Activated CD4-positive, alpha-beta T cell treated with anti-CD3 and anti-CD28 coated beads, Interleukin-10, Interleukin-2, amounts not matched to agents 100 ng/mL and 50 ng/mL, durations not matched to agents 16 hours and 8 hours (primary cell): ENCODE measurements at places on chromosomes 2 and 18.
A peak's percentile ranks its signal among the peaks of the same experiment; 100 is the strongest.

- no peak for DNase-seq
These were observed 28.4 kb downstream of the NFATC1 start for GRCh38 chr18:79424008-79424565.

DNA sequence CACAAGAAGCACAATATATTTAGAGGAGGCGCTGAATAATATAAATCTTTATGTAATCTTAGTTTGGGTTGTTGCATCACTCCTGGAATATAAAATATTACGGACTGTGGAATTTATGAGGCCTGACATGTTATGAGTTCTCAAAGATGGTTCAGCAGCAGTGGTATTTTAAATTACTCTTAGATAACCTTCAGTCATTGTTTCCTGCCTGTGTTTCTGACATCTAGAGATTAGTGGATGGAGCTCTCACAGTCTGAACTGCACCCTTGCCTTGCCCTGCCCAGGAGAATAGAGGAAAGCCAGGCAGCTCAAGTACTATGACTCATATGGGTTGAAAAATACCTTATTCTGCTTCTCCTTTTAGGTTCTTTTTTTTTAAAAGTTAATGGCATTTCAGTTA lies 70.0 kb downstream of the ACSL3 start:
- DNase-seq = no peak

DNA sequence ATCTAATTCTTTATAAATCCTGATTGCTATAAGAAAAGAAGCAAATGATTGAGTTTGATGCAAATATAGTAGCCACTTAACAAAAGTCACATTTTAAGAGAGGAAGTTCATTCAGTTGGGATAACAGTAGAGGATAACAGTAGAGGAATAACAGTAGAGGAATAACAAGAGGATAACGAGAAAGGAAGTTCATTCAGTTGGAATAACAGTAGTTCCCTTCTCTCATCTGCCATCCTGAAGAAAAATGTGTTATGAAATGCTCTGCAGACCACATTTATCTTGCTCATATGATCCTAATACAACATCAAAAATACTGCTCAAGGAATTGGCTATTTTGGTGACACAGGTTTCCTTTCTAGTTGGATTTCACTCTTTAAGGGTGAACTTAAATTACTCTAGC lies 105.3 kb upstream of the UNC80 start:
- DNase-seq = no peak

DNA sequence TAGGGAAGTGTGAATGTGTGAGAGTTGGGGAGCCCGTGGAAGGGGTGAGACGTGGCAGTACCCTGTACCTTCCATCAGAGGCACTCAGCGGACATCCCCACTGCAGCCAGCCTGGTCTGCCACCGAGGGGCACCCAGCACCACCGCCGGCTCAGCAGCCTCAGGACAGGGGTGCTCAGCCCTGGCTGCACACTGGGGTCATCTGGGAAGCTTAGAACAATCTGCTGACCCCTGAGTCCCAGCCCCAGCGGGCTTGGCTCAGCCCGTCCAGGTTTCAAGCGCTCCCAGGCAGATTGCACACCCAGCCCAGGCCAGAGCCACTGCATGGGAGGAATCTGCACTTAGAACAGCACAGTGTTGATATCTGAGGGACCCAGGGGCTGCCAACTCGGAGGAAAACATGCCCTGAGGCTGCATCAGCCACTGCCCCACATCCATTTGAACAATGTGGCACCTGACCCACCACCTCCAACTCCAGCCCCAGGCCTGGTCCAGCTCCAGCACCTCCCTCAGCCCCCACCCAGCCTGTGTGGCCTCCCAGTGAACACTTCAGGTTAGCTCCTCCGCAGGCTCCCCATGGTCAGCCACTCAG lies 147.1 kb upstream of the OTOS start:
- DNase-seq = no peak

- DNase-seq = no peak
These were observed 16.9 kb downstream of the PRKAG3 start for GRCh38 chr2:218814540-218815243.

DNA sequence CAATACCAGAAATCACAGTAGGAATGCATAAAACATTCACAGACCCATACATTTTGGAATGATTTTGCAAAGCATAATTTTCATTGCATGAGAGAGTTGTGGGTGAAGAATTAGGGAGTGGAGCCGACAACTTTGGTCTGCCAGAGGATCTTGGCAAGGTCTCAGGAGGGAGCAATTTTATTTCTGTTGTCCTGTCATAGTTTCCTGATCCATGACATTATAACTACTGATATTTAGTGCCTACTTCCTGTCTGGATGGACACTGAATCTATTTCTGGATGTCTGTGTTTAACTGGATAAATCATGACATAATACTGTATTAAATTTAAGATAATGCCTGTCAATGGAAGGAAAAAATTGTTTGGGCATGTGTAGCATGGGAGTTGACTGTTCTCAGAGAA lies 2.4 kb downstream of the ITGA4 start:
- DNase-seq = no peak

DNA sequence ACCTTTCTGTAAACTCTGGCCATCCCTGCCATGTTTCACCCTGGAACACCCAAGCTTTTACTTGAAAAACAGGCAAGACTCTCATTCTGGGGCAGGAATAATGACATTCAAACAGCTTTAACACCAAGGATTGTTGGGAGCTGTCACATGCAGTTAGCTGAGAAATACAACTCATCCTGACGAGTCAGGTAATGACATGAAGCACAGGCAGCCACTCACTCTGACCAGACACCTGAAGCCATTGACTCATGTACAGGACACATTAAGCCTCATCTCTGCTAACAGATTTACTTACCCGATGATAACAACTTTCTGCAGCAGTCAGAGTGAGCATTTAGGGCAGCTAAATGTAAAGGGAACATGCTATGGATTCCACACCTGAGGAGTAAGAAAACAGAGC lies 163.1 kb upstream of the PGAP1 start:
- no peak for DNase-seq

DNA sequence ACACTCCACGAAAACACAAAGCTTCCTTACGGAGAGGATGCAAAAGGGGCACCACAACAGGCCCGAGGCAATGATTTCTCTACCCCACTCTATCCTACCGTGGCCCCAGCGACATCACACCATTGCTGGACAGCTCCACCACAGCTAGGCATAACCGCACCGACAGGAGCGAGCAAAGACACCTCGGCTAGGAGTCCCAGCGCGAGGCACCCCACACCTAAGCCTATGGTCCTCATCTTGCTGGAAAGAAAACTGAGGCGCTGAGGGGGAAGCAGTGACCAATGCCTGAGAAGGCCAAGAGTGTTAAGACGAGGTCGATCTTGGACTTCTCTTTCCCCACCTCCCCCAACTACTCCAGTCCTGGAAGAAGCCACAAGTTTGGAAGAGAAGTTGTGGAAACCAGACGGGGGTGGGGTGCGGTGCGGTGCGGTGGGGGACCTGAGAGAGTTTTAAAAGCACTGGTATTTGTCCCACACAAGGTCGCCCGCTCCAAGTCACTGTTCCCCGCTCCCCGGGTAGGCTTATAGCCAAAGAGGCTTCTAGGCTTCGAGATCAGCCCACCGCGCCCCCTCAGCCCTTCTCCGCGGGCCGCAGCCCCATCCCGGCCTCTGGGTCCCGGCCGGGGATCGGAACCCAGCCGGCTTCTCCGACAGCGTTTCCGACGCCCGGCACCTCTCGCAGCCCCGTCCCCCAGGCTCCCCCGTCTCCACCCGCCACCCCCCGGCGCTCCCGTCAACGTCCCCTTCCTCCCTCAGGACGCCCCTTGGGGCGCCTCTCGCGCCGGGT lies 766 bp downstream of the PDE6D start:
- no peak for DNase-seq

- DNase-seq = no peak
These were observed at the start of gene ACOXL for GRCh38 chr2:110732422-110733413. ACOXL (plus strand) TSS chr2:110732573; CDS start chr2:110768390, 35,817 bp downstream.

- no peak for DNase-seq
These were observed 19.6 kb downstream of the COMMD1 start for GRCh38 chr2:61924895-61925663.

DNA sequence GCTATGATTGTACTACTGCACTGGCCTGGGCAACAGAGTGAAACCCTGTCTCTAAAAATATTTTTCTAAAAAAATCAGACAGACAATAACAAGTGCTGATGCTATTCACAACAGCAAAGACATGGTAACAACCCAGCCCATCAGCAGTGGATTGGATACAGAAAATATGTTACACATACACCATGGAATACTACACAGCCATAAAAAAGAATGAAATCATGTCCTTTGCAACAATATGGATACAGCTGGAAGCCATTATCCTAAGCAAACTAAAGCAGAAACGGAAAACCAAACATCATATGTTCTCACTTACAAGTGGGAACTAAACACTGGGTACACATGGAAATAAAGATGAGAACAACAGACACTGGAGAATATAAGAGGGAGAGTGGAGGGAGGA lies 19.9 kb downstream of the FAM161A start:
- DNase-seq = no peak

GRCh38 chr2:102294802-102295489 lies 16.4 kb upstream of the IL1RL1 start:
- no peak for DNase-seq

GRCh38 chr2:224042191-224042696 lies 3.2 kb upstream of the SERPINE2 start:
- no peak for DNase-seq

DNA sequence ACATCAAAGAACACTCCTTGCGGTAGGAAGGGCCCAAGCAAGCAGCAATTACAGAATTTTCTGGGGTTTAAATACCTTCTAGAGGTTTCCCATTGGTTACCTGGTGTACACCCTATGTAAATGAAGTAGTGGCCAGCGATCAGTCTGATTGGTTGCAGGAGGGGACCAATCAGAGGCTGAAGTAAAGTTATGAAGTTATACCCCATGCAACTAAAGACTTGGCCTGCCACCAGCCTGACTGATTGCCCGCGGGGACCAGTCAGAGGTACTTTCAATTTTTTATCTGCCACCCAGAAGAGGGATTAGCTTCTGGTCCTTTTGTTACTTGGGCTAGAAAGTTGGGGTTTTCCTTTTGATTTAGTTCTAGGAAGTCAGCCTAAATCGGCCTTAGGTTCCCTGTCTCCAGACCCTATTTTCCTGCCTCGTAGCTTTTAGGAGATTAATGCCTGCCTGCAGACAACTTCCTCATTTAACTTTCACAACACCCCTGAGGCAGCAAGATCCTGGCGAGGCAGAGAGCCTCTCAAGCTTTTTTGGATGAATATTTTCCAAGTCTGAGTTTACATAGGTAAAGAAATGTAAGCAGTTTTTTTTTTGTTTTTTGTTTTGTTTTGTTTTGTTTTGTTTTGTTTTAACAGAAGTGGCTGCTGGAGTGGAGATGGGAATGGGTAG lies 1.5 kb upstream of the DGUOK start:
- DNase-seq = no peak

GRCh38 chr2:239339726-239340601 lies 60.9 kb downstream of the HDAC4 start:
- peak; percentile 69 for DNase-seq

DNA sequence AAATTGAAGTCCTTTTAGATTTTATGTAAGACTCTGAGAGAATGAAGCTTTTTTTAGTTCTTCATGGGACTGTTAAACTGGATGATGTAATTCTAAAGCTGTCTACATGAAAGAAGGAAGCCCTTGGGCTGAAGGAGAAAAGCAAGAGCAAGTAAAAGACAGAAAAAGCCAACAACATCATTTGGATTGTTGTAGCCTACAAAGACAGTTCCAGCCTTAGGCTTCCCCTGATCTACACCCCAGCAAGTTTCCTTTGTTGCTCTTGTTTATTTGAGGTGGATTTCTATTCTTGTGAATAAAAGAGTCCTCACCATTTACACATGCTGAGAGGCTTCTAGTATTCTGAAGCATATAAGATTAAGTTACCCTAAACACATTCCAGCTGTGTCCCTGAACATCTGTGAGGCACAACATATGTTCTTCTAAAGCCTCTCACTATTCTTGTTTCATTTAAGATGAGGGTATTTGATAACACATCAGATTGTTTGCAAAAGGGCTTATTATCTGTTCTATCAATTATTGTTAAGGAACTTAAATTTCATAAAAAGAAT lies 377.8 kb downstream of the LNPK start:
- DNase-seq = no peak
